ENCODE measurements at places on chromosomes 7 and 10.

- no peak for DNase-seq
These were observed 8.9 kb downstream of the HK1 start for GRCh38 chr10:69287181-69287580.

- DNase-seq: no peak
These were observed 51.7 kb downstream of the ADRA2A start for GRCh38 chr10:111128331-111129180.

DNA sequence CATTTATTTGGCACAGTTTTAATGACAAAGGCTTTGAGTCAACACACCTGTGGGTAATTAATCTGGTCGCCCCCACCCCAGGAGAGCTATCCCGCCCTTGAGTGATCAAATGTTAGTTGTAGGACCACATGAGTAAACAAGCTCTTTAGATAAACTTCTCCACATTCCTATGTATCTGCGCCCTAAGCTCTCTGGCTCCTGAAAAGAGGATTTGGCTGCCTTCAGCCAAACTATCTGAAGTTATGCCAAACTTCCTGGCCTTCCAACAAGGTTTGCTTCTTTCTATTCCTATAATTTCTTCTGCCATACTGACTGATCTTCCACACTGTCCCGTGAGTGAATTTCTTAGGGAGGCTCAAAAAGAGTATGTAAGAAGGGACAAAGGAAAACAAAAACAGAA is 134.2 kb downstream of the RALA start:
- no peak for DNase-seq

GRCh38 chr10:125720002-125720382 is 483 bp downstream of the EDRF1 start:
- no peak for DNase-seq

- DNase-seq: peak; percentile 66
These were observed 162.4 kb downstream of the ARID5B start for GRCh38 chr10:62063795-62064472.

DNA sequence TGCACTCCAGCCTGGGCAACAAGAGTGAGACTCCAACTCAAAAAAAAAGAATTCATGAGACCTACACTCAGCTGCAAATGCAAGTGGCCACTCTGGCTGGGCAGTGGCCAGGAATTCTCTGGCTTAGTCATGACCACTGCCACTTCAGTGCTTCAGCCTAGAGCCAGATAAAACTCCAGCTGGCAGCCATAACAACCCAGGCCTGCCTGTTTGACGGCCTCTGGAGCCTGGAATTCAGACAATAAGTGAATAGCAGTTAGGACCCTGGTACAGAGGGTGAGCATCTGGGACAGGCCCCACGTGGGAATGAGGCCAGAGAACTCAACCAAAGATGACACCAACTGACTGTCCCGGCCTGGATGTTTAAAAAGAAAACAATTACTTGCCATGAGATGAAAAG is 18.9 kb downstream of the RCC1L start:
- DNase-seq: no peak

DNA sequence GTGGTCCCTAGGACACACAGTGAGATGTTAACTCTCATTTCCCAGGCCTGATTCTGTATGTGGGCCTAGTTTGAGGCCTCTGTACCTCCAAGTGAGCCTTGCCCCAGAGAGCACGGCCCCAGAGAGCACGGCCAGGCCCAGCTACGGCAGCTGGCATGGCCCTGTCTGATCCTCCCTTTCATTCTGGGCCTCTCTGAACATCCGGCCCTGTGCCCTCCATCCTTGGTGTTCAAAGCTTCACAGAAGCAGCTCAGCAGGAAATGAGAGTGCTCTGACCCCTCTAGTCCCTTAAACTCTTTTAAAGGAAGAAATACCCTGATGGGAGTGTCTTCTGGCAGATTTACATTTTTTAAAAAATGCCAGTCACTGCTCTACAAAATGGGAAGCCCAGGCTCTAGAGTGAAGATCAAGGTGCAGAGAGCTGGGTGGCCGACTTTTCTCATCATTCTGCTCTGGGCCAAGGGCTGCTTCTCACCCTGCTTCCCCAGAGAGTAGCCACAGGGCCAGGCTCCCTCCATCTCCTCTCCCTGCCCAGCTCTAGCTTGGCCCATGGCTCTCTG is 171.9 kb downstream of the RPS24 start:
- no peak for DNase-seq

- DNase-seq: no peak
These were observed 20.6 kb upstream of the SLC13A1 start for GRCh38 chr7:123220396-123220795.

Measured in activated CD4-positive, alpha-beta T cell treated with anti-CD3 and anti-CD28 coated beads, Interleukin-2, Interleukin-6, amounts not matched to agents 100 ng/mL and 50 ng/mL, durations not matched to agents 16 hours and 8 hours (primary cell).